Sciatic nerve (tissue), 2 donors: ENCODE measurements at places on chromosomes 7 and 10.

DNA sequence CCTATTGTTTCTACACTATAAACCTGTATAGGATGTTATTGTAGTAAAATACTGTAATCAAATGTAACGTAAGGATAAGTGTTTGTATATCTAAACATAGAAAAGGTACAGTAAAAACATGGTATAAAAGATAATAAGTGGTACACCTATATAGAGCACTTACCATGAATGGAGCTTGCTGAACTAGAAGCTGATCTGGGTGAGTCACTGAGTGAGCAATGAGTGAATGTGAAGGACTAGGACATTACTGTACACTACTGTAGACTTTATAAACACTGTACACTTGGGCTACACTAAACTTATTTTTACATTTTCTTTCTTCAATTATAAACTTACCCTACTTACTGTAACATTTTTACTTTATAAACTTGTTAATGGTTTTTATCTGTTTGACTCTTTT lies 732.9 kb upstream of the LRRN3 start:
- no peak for DNase-seq

- DNase-seq, result no peak
Observed at GRCh38 chr7:51009716-51010496, 227.2 kb upstream of the GRB10 start.

DNA sequence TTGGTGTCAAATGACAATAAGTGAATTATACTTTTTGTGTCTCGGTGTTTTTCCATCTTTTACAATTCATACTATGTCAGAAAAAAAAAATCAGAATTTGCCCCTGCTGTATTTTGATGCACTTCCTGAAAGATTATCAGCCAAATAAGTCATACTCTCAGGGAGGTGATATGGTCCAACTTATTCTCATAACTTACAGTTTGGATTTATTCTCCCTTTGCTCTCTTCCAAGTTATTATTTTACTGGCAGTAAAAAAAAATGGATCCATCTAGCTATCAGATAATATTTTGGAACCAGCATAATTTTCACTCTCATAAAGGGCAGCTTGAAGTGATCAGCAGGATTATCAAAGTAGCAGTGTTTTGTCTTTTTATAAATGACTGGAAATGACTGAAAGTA lies 337.1 kb downstream of the BMPER start:
- DNase-seq, result no peak

- DNase-seq, result no peak
Observed at GRCh38 chr10:73480158-73480557, 15.7 kb downstream of the PPP3CB start.

DNA sequence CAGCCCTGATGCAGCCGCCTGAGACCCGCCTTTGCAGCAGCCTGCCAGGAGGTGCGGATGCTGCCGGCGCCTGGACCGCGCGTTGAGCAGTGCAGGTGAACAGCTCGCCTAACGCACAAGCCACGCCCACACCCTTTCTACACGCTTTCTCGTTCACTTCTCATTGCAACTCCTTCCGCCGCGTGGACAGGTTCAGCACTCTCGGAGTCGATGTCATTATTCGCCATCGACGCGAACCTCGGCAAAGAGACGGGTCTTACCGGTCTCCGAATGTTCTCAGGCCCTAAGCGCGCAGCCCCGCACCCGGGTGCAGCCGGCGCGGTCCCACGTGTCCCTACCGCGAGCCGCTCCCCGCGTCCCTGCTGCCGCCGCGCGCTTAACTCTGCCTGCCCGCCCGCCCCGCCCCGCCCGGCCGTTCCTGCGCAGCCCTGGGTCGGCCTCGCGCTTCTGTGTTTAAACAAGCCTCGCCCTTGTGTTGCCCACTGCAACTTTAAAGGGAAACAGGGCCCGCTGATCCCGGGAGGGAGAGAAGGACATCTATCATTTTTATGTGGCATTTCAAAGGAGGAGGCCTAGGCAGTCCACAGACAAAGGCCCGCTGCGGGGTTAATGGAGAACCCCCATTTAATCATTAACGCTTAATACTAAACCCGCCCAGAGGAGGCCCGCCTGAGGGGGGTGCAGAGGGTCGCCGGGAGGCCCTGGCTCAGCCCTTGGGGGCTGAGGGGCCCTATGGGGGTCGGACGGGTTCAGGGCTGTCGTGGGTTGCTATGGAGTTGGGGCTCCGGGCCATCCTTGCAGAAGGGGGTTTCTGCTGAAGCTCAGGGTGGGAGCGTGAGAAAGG lies 128.5 kb downstream of the WDR11 start:
- no peak for DNase-seq

- DNase-seq, result no peak
Observed at GRCh38 chr10:86411852-86412560, 45.4 kb upstream of the GRID1 start.

GRCh38 chr10:15113766-15114165 lies 16.6 kb downstream of the RPP38 start:
- DNase-seq, result no peak

- no peak for DNase-seq
Observed at GRCh38 chr10:2948127-2948854, 119.1 kb upstream of the PFKP start.

DNA sequence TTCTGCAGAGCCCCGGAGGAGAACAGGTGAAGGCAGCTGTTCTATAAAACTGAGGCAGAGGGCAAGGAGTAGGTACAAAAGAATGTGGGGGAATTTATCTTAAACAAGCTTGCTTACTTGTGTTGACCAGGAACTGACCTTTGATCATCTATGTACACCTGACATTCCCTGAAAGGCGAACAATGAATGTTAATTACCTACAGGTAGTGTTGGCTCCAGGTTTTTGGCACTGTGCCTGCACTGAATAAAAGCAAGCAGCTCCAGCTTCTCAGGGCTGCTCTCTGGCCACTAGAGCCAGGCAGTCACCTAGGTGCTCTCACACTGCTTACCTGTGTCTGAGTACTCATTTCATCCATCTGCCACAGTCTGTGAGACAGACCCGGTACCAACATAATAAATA lies 87.0 kb downstream of the RAPGEF5 start:
- DNase-seq, result no peak

DNA sequence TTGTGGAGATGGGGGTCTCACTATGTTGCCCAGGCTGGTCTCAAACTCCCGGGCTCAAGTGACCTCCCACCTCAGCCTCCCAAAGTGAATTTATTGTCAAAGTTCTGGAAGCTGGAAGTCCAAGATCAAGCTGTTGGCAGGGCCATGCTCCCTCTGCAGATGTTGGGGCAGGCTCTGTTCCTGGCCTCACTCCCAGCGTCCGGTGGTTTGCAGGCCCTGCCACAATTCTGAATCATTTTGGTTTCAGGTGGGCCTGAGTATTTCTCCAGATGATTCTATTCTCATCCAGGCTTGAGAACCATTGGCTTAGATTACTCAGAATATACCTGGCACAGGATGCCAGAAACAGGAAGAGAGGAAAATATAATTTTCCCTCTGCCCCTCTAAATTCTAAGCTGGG lies 737.4 kb downstream of the TNS3 start:
- no peak for DNase-seq

DNA sequence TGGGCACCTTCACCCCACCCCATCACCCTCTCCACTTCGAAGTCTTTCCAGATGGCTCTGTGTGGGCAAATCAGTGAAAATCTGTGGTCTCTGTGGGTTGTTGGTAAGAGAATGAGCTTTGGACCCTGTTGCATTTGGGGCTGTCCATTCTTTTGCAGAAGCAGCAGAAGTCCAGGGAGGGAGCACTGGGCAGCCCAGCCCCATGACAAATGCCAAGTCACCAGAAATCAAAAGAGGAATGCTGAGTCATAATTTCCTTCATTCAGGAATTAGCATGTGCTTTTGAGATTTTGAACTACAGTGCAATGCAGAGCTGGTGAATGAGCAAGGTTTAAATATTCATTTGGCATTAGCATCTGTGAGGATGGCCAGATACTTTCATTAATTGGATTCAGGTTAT lies 556.2 kb downstream of the LRMDA start:
- no peak for DNase-seq

GRCh38 chr10:4069491-4069890 lies 284.5 kb upstream of the KLF6 start:
- no peak for DNase-seq

DNA sequence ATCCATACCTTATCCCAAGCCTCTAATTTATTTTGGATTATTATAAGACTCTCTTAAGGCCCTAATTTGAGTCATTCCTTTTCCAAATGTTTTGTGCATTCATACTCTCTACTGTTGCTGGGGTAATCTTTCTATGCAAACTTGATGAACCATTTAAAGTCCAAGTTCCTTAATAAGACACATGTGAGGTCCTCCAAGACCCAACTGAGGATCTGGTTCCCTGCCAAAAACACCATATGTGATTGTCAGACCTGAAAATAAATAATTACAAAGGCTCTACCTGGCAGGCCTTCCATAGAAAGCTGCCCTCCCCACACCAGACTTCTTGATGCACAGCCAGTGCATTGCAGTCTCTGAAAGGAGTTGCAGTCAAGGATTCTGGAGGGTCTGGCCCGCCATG lies 257.9 kb upstream of the AKR1E2 start:
- DNase-seq, result no peak

DNA sequence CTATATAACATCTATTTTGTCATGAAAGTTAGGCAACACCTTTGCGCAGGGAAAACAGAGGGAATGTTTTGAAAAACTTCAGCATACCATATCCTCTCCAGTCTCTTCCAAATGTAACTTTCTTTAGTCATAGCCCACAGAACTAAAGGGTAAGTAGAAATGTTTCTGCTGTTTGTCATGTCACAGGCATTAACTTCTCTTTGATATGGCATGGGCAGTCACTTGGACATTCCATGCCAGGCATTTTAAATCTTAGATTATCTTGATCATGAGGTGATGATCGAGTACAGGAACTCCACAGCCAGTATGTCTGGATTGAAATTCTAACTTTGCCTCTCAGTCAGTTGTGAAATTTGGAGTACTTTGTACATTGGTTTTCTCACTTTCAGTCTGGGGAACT lies 27.5 kb upstream of the ETV1 start:
- DNase-seq, result no peak

- DNase-seq, result no peak
Observed at GRCh38 chr7:100493476-100494264, 9.9 kb downstream of the NYAP1 start.

DNA sequence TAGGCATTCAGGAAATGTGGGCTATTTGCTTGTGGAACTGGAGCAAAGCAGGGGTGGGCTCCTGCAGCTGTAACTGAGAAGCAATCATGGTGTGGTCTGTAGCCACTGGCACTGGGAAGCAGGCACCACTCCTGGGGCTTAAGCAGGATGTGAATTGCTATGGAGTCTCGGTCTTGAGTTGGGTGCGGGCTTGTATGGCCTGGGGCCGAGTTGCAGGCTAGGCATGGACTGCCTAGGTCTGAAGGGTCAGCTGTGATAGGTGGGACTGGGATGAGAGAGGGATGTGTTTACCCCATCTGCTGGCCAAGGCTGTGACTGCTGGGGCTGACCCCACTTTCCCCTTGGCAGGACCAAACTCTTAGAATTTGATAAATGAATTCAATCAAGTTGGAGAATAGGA lies 43.0 kb downstream of the ADCY1 start:
- DNase-seq, result no peak

DNA sequence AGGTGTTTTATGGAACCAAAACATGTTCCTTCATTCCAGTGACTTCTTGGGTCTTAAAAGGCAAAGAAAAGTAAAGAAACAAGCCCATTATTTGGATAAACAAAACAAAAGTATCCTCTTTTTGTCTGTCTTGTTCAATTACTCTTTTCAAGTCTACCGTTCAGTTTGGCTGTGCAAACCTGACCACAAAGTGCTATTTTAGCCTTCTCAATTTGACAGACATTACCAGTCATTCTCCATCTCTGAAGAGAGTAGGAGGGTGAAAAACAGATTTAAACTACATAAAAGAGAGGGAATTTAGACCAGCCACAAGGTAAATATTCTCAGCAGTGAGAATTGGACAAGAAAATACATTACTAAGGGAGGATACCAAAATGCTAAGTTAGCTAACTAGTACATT lies 145.2 kb downstream of the GRM3 start:
- no peak for DNase-seq

DNA sequence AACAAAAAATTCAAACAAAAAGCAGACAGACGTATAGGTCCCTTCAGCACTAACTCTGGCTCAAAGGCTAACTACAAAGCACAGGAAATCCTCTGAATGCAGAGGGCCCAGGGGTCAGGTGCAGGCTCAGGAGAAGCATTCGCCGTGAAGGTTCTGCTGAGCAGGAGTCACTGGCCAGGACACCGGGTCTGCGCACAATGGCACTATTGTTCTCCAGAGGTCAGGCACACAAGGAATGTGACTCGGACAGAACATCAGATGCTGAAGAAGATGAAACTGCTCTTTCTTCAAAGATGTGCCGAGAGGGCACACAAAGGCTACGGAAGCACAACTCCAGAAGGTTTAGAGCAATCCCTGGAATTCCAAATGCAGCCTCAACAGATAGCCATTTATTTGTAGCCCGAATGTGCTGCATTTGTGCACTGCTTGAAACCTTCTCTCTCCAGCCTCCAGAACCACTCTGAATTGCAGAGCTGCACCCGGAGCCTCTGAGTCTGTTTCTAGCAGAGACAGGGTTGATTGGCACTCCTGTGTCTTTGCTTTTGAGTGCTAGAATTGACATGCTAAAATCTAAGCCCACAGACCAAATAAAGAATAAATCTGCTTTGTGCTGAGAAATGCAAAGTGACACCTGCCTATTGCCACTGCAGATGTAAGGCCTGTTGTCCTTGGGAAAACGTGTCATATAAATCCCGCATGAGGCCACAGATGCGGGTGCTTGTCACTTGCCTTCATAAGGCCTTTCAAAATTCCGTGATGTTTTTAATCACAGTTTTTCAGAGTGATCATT lies 85.4 kb upstream of the AFAP1L2 start:
- no peak for DNase-seq

- DNase-seq, result no peak
Observed at GRCh38 chr7:101391991-101392390, 29.3 kb downstream of the COL26A1 start.

- no peak for DNase-seq
Observed at GRCh38 chr10:17735166-17735941, 16.6 kb upstream of the TMEM236 start.

GRCh38 chr10:12539350-12540164 lies 190.2 kb downstream of the CAMK1D start:
- no peak for DNase-seq

DNA sequence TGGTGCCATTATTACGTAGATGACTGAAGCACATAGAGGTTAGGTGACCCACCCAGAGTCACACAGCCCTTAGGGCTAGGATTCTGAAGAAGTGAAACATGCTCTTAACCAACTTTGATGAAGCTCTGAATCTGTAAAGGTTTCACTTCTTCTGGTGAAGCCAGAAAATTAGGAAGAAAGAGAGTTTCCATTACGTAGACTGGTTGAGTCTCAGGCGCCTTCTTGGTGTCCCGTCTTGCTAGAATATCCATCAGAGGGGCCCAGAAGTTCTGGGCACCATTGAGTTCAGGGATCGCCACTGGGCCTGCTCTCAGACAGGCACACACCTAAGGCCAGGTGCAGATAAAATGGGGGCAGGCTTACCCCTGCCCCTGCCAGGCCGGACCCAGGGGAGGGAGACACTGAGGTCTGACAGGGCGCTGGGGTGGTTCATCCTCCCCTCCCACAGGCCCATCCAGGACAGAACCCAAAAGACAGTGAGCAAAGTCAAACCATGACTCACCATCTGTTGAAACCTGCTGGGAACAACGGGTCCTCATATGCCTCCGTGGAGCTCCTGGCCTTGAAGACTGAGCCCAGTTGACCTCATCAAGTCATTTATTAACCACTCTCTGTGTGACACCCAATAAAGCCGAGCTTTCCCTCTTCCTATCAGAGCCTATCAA lies 33.2 kb downstream of the DRGX start:
- DNase-seq, result peak; percentile 47
